ENCODE measurements at places on chromosomes 5 and 9.

DNA sequence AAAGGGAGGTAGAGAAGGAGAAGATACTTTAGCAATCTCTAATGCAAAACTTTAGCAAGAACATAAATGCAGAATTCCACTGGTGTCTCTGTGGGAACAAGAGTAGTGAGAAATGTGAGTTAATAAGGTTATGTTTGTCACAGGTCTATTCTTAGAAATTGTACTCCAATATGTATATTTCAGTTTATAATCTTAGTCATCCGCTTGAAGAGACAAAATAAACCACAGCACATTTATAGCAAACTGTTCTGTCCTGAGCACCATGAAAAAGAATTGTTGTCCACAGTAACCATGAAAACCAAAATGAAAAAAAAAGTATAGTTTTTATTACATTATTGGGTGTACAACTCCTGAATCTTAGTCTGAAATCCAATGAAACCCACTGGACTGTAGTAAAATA is 93.6 kb upstream of the TSLP start:
- DNase-seq: no peak

- no peak for DNase-seq
Measured at GRCh38 chr9:93173365-93174051, 10.4 kb upstream of the WNK2 start.

DNA sequence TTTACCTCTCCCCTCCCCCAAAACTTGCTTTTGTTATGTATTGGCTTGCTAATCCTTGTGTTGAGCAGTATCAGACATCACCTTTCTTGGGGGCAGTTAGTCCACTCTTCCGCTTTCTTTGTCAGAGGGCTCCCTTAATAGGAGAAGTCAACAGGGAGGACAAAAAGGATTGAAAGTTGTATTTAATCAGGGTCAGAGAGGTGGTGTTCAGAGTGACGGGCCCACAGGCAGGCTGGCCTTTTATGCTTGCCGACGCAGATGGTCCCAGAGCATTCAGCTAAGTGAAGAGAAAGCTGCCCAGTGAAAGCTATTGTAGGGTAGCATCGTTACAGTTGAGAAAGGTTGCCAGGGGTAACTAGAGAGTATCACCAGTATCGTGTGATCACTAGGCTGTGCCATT is 131.1 kb downstream of the ZCCHC7 start:
- no peak for DNase-seq

DNA sequence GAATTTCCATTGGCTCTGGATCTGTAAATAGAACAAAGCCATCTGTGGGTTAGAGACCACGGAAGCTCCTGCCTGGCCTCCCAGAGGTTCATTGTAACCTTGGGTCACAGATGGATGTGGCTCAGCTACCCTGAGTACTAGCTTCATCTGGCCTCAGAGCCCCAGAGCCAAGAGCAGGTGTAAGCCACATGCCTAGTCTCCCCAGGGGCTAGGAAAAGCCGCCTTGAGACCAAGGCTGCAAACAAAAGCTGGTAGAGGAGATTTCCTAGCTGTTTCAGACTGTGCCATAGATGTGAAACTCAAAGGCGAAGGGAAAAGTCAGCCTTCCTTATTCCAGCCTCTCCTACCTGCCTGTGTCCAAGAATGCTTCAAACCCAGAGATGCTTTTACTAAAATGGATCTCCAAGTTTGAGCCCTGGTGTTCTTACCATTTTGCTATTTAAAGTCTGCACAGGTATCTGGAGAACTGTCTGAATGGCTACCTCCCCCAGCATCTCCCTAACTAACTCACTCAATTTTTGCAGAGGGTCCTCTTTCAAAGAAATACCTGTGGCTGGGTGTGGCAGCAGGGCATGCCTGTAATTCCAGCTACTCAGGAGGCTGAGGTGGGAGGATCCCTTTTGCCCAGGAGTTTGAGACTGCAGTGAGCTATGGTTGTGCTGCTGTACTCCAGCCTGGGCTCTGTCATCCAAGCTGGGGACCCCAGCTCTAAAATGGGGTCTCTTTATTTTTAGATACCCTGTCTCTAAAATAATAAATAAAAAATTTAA is 42.3 kb upstream of the MAP1B start:
- DNase-seq: no peak

GRCh38 chr9:89036383-89036782 is 45.1 kb downstream of the S1PR3 start:
- no peak for DNase-seq

GRCh38 chr9:117014061-117014460 is 327.0 kb downstream of the TRIM32 start:
- no peak for DNase-seq

DNA sequence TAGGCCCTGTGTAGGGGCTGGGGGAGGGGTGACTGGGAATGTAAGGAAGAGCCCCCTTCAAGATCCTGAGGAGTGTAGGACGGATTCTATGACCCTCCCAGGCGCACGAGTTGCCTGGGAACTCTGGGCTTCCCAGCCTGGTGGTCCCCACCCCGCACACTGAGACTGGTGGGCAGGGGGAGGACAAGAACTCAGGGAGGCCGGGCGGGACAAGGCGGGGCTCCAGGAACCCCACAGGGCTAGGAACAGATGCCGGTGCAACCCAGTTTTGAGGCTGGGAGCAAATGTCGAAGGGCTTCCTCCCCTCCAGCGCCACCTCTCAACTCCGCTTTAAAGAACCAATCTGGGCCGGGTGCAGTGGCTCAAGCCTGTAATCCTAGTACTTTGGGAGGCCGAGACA is 1.3 kb upstream of the VDAC1 start:
- no peak for DNase-seq
